ENCODE measurements at places on chromosomes 1 and 21.

DNA sequence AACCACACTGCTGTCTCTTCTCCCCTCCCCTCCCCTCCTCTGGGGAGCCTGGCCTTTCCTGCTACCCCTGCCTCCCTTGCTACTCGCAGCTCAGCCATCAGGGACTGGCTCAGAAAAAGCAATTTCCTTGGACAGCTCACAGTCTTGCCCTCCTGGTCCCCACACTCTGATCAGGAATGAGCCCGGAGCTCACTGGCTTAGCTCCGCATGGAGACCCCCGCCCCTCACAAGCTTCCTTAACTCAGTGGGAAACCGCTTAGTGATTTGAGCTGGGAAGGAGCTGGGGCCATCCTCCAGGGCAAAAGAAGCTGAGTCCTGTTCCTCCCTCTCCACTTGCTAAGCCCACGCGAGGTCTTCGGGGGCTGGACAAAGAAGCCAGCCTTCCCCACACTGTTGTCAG is 70.3 kb upstream of the ACTL8 start:
- peaks cover 4% of the 10 kb centered on the region for H3K36me3 ChIP-seq
- peaks cover 15% of the 10 kb centered on the region for H3K4me1 ChIP-seq
- H3K4me3 ChIP-seq: no peak overlapping the region
- H3K27ac ChIP-seq: no peak overlapping the region
- H3K27me3 ChIP-seq: peaks cover 4% of the 10 kb centered on the region

GRCh38 chr1:212149566-212149965 is 114.0 kb downstream of the DTL start:
- H3K27me3 ChIP-seq: no peaks in the 10 kb centered on the region
- H3K4me3 ChIP-seq: no peak overlapping the region
- H3K4me1 ChIP-seq: no peaks in the 10 kb centered on the region
- no peak for DNase-seq
- peaks cover 6% of the 10 kb centered on the region for H3K36me3 ChIP-seq
- no peak overlapping the region for H3K27ac ChIP-seq

- DNase-seq: no peak
- peaks cover 3% of the 10 kb centered on the region for H3K27me3 ChIP-seq
- H3K4me3 ChIP-seq: no peak overlapping the region
- H3K4me1 ChIP-seq: peaks cover 5% of the 10 kb centered on the region
- no peak overlapping the region for H3K27ac ChIP-seq
Observed at GRCh38 chr1:202275061-202275770, 66.5 kb downstream of the UBE2T start.

- no peaks in the 10 kb centered on the region for H3K36me3 ChIP-seq
- no peak for DNase-seq
- H3K27me3 ChIP-seq: no peaks in the 10 kb centered on the region
- no peak overlapping the region for H3K4me3 ChIP-seq
- H3K4me1 ChIP-seq: no peaks in the 10 kb centered on the region
- no peak overlapping the region for H3K27ac ChIP-seq
Observed at GRCh38 chr1:221655766-221656305, 86.1 kb downstream of the DUSP10 start.

DNA sequence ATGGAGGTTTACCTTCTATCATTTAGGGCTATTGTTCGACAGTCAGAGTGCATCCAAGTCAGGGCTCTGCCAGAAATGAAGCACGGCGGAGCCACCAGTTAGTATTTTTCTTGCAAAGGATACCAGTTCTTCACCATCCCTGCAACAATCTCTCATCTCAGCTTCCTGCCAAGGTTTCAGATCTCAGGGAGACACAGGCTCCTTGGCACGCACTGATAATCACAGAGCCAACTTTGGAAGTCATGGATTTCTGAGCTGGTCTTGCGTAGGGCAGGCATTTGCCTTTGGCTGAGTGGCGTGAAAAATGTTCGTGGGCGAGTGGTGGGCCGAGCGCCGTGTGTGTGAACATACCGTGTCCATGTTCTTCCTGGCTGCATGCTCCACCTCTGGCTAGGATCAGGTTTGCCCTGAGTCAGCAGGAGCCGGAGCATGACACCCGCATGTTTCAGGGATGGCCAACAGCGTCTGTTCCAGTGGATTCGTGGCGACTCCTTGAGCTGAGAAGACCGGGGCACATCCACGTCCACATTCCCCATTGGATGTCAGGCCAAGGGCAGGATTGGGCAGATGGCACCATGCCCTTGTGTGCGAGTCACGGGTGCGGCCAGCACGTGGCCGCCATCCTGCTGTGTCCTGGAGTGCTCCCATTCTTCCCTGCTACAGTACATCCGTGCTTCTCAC is 118.5 kb upstream of the C1orf174 start:
- no peak overlapping the region for H3K4me3 ChIP-seq
- DNase-seq: no peak
- no peak overlapping the region for H3K27ac ChIP-seq

DNA sequence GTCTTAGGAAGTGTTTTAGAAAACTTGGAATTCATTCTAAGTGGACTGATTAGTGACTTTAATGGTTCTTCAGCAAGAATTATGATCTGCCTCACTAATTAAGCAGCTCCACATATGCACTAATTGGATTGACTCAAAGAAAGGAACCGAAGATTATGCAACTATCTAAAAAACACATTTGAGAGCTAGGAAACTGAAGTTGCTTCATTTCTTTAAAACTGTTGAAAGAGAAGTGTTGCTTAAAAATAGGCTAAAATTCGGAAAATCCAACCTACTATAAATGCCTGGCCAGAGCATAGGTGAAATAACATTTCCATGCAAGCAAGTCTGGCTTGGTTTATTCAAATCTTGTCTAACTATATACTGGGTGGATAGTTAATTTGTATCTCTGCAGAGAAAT is 502.9 kb upstream of the ZRANB2 start:
- no peaks in the 10 kb centered on the region for H3K4me1 ChIP-seq
- H3K4me3 ChIP-seq: no peak overlapping the region
- no peaks in the 10 kb centered on the region for H3K36me3 ChIP-seq
- H3K27ac ChIP-seq: no peak overlapping the region
- no peaks in the 10 kb centered on the region for H3K27me3 ChIP-seq
- DNase-seq: no peak

DNA sequence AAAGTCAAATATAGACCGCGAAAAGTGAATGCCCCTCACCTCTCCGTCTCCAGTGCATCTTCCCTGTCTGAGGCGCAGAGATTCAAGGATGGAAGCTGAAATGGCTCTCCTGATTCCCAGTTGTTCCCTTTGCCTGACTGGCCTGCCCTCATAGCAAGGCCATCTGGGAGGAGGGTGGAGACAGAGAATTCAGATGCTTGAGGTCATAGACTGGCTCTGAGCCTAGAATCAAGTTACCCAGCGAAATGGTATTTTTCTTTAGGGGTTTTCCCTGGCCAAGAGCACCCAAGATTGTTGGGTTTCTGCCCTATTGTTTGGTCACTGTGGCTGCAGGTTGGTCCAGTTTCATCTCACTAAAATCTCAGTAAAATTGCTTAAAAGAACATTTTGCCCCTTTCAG is 7.2 kb downstream of the METTL13 start:
- no peak for DNase-seq
- no peaks in the 10 kb centered on the region for H3K27me3 ChIP-seq
- no peaks in the 10 kb centered on the region for H3K36me3 ChIP-seq
- H3K4me3 ChIP-seq: no peak overlapping the region
- no peaks in the 10 kb centered on the region for H3K4me1 ChIP-seq
- H3K27ac ChIP-seq: no peak overlapping the region

- H3K4me3 ChIP-seq: no peak overlapping the region
- H3K36me3 ChIP-seq: no peaks in the 10 kb centered on the region
- no peak overlapping the region for H3K27ac ChIP-seq
- H3K4me1 ChIP-seq: no peaks in the 10 kb centered on the region
Observed at GRCh38 chr1:221416723-221417122, 325.2 kb downstream of the DUSP10 start.

DNA sequence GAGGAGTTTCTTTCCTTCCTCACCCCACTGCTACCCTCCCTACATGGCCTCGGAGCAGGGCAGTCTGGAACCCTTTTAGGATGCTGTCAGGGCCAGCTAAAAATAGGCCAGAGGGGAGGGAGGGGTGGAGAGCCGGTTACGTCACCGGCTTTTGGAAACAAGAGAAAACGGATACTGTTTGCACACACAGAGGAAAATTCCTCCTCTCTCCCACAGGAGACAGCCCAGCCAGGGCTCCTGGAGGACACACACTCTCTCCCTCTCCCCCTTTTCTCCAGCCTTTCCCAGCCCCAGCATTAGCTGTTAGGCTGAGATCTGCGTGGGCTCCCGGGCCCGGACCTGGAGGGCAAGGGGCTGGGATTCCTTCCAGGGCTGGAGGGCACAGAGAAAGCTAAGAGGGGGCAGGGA is 20.0 kb upstream of the ALDH4A1 start:
- peaks cover 54% of the 10 kb centered on the region for H3K4me1 ChIP-seq
- H3K4me3 ChIP-seq: peak overlapping the region; percentile 88
- H3K36me3 ChIP-seq: no peaks in the 10 kb centered on the region
- DNase-seq: peak; percentile 77
- peak overlapping the region; percentile 100 for H3K27ac ChIP-seq

DNA sequence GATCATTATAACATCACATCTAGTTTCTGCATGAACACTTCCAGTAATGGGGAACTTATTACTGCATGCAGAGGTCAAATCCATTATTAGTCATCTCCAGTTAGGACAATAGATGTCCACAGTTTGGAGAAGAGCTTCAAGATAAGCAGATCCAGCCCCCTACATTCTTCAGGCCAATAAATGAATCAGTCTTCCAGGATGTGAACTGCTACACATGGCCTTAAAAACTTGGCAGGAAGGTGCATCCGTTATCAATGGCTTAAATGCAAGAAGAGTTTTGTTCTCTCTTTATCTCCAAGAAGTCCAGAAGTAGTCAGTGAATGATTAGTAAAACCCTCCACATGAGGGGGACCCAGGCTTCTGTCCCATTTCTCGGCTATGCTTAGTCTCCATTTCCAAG is 70.8 kb downstream of the DMRTA2 start:
- H3K4me1 ChIP-seq: peaks cover 8% of the 10 kb centered on the region
- no peak for DNase-seq
- H3K4me3 ChIP-seq: no peak overlapping the region
- H3K27me3 ChIP-seq: peaks cover 8% of the 10 kb centered on the region
- H3K27ac ChIP-seq: no peak overlapping the region

GRCh38 chr1:230827801-230828200 is 40.5 kb downstream of the C1orf198 start:
- peaks cover 11% of the 10 kb centered on the region for H3K27me3 ChIP-seq
- peaks cover 40% of the 10 kb centered on the region for H3K4me1 ChIP-seq
- H3K27ac ChIP-seq: no peak overlapping the region
- no peak overlapping the region for H3K4me3 ChIP-seq

GRCh38 chr21:15730484-15731242 is 881 bp downstream of the USP25 start:
- H3K27ac ChIP-seq: peak overlapping the region; percentile 84

DNA sequence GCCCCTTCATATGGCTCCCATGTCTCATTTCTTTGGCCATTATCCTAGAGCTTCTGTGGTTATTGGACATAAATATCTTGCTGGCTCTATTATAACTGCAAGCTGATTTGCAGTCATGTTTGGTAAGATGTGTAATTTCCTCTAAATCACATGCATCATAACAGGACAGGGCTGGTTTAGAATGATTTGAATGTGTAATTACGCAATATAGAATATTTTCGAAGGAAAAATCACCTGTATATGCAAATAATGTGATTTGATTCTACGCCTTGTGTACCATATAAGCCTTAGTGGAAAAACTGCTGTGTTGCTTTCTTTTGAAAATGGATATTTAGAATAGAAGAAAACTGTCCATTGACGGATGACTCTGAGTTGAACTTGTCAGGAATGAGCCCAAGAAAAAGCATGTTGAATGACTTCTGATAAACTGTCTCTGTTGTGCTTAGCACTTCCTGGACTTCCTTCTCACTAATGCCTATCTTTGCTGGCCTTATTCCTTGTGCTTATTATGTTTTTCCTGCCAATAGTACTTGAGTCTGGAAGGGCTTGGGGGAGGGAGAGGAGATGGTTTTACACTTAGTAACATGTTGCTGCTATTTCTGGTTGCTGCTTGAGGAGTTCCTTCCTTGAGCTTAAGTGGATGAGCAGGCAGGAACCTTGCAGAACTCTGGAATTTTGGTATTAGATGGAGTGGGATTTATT is 6.5 kb downstream of the CACHD1 start:
- DNase-seq: no peak
- H3K27me3 ChIP-seq: peaks cover 6% of the 10 kb centered on the region
- H3K4me3 ChIP-seq: no peak overlapping the region
- H3K27ac ChIP-seq: no peak overlapping the region

- peak overlapping the region; percentile 42 for H3K4me3 ChIP-seq
- peaks cover 20% of the 10 kb centered on the region for H3K4me1 ChIP-seq
- no peaks in the 10 kb centered on the region for H3K36me3 ChIP-seq
- peaks cover 6% of the 10 kb centered on the region for H3K27me3 ChIP-seq
- no peak for DNase-seq
Observed at GRCh38 chr1:155015527-155016230, 13.1 kb downstream of the ZBTB7B start.

DNA sequence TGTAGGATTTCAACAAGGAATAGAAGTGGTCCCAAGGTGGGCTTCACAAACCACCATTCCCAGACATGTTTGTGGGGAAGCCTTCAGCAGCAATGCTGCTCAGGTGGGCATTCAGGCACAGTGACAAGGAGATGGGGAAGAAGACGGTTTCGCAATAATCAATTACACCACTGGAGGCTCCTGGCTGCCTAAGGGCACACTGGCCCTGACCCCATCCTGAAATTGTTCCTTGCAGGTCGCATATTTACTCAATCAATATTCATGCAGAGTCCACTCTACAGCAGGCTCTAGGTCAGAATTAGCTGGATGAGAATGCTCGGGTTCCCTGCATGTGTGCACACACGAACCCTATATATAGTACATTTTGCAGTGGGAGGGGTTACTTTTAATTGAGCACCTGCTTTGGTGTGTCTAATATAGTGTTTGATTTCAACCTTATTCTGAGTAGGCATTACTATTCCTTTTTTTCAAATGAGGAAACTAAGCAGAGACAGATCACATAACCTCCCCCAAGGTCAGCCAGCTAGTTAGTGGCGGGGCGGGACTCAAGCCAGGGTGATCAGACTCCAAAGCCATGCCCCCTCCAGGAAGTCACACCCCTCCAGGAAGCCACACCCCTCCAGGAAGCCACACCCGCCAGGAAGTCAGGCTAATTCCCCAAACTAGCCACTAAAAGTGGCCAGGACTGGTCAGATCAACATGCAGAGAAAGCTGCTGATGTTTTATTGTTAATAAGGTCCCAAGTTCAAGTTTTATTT is 106.5 kb downstream of the HLCS start:
- peaks cover 1% of the 10 kb centered on the region for H3K27me3 ChIP-seq
- H3K4me3 ChIP-seq: no peak overlapping the region
- H3K36me3 ChIP-seq: no peaks in the 10 kb centered on the region
- no peak overlapping the region for H3K27ac ChIP-seq

GRCh38 chr1:33854091-33854490 is 9.8 kb upstream of the HMGB4 start:
- H3K4me1 ChIP-seq: no peaks in the 10 kb centered on the region
- DNase-seq: no peak
- no peaks in the 10 kb centered on the region for H3K36me3 ChIP-seq

- H3K36me3 ChIP-seq: no peaks in the 10 kb centered on the region
- H3K4me1 ChIP-seq: peaks cover 12% of the 10 kb centered on the region
- DNase-seq: peak; percentile 61
- H3K27me3 ChIP-seq: peaks cover 8% of the 10 kb centered on the region
Observed at GRCh38 chr1:155093911-155094621, 15.4 kb downstream of the EFNA3 start.

GRCh38 chr1:66876664-66877063 is 48.0 kb downstream of the DNAI4 start:
- H3K36me3 ChIP-seq: no peaks in the 10 kb centered on the region
- no peaks in the 10 kb centered on the region for H3K4me1 ChIP-seq
- DNase-seq: no peak
- no peak overlapping the region for H3K27ac ChIP-seq
